Left cardiac atrium (tissue), 4 donors: ENCODE measurements at places on chromosomes 1 and 21.

- DNase-seq: no peak
These were observed 156.3 kb upstream of the C1orf87 start for GRCh38 chr1:60229821-60230220.

DNA sequence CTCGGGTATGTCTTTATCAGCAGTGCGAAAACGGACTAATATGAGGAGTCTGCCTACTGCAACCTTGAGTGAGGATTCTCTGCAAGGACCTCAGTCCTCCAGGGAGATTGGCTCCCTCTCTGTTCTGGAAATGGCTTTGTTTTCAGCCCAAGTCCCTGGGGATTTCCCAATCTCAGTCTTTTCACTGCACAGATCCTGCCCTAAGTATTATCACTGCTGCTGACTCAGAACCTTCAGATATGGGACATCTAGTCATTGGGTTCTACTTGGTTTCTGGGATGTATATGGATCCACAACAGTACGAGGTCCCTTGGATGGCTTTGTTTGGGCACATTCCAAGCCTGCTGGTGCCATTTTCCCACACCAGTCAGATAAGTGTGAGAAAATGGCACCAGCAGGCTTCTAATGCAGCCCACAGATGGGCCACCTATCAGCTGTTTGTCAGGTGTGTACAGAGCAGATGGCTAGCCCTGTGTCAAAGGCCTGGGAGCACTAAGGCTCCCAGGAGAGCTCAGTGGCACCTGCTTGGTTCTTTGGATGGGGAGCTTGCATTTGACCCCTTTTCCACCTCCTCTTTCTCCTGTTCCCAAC lies 27.4 kb downstream of the ELF3 start:
- no peak for DNase-seq

GRCh38 chr1:223364685-223365382 lies 858 bp upstream of the SUSD4 start:
- DNase-seq: peak; percentile 30

DNA sequence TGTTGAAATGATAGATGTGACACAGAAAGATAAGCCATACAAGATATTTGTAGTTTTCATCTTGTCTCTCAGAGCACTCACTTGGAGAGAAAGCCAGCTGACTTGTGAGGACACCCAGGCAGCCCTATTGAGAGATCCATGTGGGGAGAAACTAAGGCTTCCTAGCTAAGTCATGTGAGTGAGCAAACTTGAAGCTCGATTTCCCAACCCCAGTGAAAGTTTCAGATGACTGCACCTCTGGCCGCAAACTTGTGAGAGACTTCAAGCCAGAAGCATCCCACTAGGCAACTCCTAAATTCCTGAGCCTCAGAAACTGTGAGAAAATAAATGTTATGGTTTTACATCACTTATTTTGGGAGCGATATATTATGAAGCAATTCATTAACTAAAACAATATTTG lies 832.3 kb downstream of the LTN1 start:
- no peak for DNase-seq

GRCh38 chr1:156102633-156103511 lies 11.6 kb upstream of the LMNA start:
- peak; percentile 50 for DNase-seq

GRCh38 chr1:41936107-41936506 lies 17.4 kb upstream of the HIVEP3 start:
- no peak for DNase-seq

DNA sequence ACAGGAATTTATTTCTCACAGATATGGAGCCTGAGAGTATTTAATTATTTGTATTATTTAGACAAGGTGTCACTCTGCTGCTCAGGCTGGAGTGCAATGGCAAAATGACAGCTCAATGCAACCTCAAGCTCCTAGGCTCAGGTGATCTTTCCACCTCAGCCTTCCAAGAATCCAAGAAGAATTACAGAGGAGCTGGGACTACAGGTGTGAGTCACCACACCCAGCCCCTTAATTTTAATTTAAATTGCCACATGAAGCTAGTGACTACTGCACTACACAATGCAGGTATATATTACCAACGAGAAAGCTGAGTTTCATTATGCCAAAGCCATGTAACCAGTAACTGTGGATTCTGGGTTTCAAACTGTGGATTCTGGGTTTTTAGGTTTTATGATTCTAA lies 2.1 kb downstream of the KHDC4 start:
- DNase-seq: no peak

DNA sequence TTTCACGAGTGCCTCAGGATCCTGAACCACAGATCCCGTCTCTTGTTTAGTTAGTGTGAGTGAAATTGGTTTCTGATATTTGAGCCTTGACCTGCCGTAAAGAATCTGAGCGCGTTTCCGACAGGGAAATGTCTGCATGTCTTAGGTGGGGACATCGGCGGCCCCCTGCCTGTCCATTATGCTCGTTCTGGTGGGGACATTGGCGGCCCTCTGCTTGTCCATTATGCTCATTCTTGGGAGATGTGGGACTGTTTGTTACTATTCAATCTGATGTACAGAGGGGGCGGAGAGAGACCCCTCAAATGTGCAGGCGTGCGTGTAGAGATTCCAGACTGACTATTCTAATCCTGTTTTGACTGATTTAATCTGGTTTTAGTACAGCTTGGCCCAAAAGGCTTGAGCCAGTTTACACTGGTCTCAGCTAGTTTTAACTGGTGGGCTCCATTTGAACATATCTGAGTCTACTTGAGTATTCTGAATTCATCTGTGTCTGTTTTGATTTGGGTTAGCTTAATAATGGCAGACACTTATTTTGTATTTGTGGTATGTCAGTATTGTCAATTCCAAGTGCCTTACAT lies 6.6 kb upstream of the TINAGL1 start:
- DNase-seq: no peak

DNA sequence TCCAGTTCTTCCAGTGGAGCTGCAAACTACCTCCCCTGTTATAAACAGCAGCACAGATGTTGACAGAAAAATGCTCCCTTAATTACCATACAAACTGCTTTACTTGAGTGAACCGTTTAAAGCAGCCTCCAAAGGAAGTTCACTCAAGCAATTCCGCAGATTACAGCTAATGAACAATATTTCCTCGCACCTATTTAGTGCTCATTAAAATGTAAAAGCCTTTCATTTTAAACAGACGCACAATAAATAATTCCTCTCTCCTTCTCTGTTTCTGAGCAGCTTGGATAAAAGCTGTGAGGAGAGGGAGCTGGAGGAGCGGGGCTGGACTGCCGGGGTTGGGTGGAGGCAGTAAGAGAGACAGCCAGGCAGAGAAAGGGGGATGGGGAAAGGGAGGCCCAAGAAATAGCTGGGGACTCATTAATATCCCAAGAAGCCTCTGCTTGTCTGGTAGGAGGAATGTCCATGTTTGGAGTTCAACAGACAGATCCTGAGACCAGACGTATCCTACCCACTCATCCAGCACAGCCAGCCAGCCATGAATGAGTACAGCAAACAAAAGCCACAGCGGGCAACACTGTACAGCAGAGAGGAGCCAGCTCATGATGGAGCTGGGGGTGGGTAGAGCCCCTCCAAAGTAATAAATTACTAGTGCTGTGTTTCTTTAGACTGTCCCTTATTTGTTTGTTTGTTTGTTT lies 227.7 kb downstream of the GPATCH2 start:
- DNase-seq: no peak

GRCh38 chr1:3453203-3453761 lies 1.2 kb upstream of the ARHGEF16 start:
- DNase-seq: peak; percentile 75

DNA sequence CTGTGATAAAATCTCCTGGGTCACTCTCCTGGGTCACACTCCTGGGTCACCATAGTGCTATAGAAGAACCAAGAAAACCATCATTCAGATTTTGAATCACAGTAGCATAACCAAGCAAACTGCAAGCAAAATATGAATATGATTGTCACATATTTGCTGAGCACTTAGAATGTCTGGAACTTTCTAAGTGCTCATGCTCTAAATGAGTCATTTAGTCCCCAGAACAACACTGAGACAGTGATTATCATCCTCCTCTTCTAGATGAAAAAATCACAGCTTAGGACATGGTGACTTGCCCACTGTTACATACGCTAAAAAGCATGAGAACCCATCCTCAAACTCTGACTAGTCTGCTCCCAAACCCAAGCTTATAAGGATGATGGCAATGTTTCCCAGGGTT lies 39.5 kb upstream of the DDAH1 start:
- DNase-seq: no peak
